ENCODE measurements at places on chromosomes 6 and 20.

GRCh38 chr20:5504061-5504739 is 187.4 kb upstream of the PROKR2 start:
- peak; percentile 24 for DNase-seq

DNA sequence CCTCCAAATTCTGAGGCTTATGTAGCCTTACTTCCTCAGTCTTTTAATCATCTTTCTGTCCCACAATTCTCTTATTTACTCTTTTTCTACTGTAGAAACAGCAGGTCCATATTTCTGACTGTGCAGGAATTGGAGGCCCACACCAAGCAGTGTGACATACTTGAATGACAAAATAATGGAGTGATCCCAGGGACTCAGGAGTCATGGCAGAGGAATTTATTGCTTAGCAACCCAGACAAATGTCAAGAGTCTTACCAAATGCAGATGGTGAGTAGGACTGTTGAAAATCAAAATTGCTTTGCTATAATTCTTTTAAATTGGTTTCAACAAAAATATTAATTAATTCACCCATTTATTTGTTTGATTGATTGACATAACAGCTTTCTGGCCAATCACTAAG is 59.9 kb downstream of the HTR1B start:
- no peak for DNase-seq

DNA sequence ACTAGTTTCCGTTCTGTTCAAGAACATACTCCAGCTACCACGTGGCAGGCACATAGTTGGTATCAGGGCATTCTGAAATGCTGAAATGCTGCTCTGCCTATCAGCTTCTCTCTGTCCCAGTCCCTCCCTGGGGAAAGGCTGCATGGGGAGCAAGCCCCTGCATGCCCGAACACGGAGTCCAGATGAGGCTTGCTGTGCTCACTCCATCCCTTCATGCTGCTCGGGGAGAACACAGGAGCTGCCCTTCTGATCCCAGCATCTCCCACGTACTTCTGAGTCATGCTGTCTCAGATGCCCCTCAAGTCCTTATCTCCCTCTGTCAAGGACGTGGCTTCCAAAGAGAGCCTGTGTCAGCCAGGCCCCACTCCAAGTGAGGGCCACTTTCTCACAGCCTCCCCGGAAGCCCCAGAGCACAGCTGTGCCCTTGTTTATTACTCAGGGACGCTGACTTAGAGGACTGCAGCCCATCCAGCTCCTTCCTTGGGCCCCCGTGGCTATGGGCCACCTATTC is 29.4 kb downstream of the THBS2 start:
- DNase-seq = no peak

GRCh38 chr6:21842875-21843645 is 249.5 kb downstream of the SOX4 start:
- no peak for DNase-seq

- DNase-seq = no peak
Measured at GRCh38 chr6:35485402-35485877, 11.4 kb downstream of the TEAD3 start.

DNA sequence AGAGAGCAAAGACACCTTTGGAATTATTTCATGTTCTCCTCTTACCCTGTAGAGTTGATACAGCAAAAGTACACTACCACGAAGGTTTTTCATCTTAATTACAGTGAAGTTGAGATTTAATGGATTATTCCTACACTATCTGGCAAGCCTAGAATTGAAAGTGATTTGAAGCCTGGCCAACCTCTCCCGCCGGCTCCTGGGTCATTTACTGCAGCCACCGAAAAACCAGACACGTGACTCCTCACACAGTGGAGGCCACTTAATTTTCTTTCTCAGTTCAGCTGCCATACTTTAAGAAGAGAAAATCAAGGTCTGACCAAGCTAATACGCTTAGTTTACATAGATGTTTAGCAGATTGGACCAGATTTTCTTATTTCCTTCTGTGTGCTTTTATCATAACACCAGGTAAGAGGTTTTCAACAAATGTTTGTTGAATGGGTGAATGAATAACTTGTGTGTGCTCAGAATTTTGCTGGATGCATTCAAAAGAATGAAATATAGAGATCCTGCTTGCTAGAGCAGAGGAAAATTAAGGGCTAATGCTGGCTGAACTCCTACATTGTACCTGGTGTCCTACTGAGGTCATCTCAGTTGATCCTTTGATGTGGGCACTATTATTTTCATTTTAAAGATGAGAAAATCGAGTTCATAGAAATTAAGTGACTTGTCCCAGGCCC is 97.2 kb upstream of the PDE10A start:
- no peak for DNase-seq

DNA sequence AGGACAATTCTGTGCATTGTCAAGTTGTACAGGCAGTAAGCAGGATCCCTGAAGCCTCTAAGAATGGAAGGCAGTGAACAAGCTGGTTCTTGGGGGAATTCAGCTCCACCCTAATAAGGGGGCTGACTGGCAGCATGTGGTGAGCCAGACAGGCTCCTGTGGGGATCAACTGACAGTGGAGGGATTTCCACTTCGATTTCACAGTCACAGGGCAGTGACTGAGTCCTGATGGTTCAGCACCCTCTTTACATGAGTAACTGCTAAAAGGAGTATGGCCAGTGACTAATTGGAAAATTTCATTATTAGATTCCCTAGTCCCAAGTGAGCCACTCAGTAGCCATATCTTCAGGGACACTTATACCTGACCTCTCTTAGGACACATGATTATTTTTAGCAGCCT is 78.4 kb downstream of the NDUFAF5 start:
- no peak for DNase-seq

- no peak for DNase-seq
Measured at GRCh38 chr6:112695001-112695400, 347.9 kb downstream of the RFPL4B start.

DNA sequence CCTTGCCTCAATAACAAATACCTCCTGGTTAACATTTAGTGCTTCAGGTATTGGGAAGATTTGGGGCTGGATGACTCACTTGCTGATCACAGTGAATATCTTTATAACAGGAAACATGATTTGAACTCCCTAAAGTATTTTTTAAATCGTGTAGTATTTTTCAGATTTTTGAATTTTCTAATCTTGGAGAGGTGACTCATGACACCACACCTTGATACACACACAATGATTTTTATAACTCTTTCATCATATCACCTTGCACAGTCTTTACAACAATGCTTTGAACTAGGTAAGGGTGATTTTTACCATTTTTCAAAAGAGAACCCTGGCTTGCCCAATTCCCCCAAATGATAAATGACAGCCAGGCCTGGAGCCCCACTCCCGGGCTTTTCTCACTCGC is 273.5 kb downstream of the UST start:
- no peak for DNase-seq

GRCh38 chr6:13178107-13178506 is 150.2 kb downstream of the TBC1D7 start:
- DNase-seq = no peak

GRCh38 chr6:28789553-28790083 is 134.2 kb downstream of the TRIM27 start:
- peak; percentile 67 for DNase-seq

DNA sequence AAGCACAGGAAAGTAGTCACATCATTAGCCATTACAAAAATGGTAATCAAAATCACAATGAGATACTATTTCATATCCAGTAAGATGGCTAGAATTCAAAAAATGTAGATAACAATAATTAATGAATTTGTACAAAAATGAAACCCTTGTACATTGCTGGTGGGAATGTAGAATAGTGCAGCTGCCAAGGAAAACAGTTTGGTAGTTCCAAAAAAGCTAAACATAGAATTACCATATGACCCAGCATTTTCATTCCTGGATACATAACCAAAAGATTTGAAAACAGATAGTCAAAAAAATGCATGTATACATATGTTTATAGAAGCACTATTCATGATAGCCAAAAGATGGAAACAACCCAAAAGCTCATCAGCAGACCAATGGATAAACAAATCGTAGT is 251.1 kb upstream of the RAB32 start:
- no peak for DNase-seq

- DNase-seq = peak; percentile 67
Measured at GRCh38 chr6:26331218-26332073, 33.6 kb upstream of the BTN3A2 start.
